GM23248 (cell line): ENCODE measurements at places on chromosomes 4 and X. TPM values are rescaled to one million over a fixed set of nuclear protein-coding genes. Genes with fewer than 3 reads are reported as not detected.
A peak's percentile ranks its signal among the peaks of the same experiment; 100 is the strongest.

- H3K27ac ChIP-seq: no peak overlapping the region
- no peaks in the 10 kb centered on the region for H3K27me3 ChIP-seq
- no peak for DNase-seq
- H3K4me1 ChIP-seq: no peaks in the 10 kb centered on the region
Measured at GRCh38 chr4:112421911-112422310, 94.1 kb downstream of the NEUROG2 start.

- H3K27ac ChIP-seq: no peak overlapping the region
- H3K27me3 ChIP-seq: no peaks in the 10 kb centered on the region
- peaks cover 10% of the 10 kb centered on the region; the same call in 1 of the 2 replicates for H3K4me1 ChIP-seq
- no peak for DNase-seq
- no peak overlapping the region for H3K4me3 ChIP-seq
- no peaks in the 10 kb centered on the region for H3K36me3 ChIP-seq
Measured at GRCh38 chrX:103513476-103514108, 5.7 kb downstream of the RAB40A start.

DNA sequence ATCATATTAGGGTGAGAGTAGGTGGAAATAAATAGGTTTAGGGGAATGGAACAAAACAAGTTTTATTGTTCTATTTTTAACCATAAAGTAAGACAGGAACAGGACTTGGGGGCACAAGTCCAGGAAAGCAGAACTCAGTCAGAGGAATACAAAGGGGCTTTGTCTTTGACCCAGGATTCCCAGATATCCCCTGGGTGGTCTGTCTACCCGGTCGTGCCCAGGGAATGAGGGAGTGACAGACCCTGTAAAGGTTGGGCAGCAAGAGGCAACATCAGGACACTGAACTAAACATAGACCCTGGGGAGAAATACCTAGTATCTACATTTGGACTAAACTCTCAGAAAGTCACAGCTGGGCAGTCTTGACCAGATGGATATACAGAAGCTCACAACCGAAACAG, 50.6 kb downstream of the PTCHD1 start:
- H3K27me3 ChIP-seq: no peaks in the 10 kb centered on the region
- DNase-seq: no peak
- peaks cover 5% of the 10 kb centered on the region; the same call in 1 of the 2 replicates for H3K4me1 ChIP-seq
- H3K27ac ChIP-seq: no peak overlapping the region

DNA sequence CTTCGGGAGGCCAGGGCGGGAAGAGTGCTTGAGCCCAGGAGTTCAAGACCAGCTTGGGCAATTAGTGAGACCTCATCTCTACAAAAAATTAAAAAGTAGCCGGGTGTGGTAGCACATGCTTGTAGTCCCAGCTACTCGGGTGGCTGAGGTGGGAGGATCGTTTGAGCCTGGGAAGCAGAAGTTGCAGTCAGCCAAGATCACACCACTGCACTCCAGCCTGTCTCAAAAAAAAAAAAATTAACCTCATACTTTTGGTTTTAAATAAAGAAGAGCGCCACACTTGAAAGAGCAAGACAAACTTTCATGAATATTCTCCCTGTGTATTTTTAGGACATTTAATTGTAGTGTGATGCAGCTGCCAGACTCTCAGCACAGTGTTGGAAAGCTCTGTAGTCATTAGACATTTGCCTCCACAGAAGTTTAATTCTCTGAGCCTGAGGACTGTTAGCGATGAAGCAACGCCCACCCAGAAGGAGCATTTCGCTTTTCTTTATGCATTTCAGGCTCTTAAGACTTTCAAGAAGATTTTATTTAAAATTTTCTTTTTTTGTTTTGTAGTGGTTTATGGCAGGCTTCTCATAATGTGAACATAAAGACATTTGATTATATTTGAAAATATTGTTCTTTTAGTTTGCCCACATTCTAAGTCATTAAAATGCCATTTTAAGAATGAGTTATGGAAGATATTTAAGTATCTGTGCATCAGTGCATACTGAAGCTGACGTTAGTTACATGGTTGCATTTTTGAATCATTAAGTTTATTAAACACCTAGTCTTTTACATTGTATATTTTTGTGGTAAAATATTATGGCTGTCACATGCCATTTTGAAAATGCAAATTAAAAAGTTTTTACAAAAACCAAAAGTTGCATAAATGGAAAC, 45.8 kb downstream of the DCLK2 start:
- no peak overlapping the region for H3K27ac ChIP-seq
- H3K4me1 ChIP-seq: peaks cover 36% of the 10 kb centered on the region
- no peak overlapping the region for H3K4me3 ChIP-seq
- DNase-seq: no peak
- no peaks in the 10 kb centered on the region for H3K36me3 ChIP-seq

DNA sequence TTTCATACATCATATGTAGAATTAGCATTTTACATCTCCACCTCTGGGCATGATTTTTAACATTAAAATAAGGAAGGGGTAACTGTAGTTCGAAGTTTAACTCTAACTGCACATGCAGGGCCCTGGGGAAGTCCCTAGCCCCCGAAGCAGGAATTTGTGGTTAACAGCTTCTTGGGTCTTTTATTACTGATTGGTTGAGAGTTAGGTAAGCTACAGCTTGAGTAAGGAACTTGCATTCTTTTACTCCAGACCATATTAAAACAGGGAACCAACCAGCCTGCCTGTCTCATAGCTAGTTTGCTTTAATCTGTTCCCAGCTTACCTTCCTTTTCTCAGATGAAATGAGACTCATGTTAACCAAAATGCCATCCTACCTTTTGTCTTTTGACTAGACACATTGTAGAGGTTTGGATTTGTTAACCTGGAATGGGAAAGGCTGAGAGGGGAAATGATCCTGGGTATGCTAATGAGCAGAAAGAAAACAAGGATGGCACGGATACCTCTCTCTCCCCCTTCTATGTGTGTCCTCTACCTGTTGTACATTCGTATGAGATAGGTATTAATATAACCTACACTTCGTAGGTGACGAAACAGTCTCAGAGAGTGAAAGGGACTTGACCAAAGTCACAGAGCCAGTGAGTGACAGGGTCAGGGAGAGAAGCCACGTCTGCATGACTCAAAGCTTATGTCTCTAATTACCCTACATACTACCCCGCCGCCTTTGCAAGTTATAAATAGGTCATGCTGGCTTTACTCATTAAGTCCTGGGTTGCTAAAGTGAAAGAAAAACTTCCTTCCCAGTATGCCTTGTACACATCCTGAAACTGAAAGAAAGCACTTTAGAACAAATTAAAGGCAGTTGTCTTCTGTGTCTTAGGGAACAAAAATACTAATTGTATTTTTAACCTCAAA, 119.5 kb upstream of the AFF2 start:
- no peaks in the 10 kb centered on the region for H3K4me1 ChIP-seq
- DNase-seq: peak; percentile 36
- no peak overlapping the region for H3K4me3 ChIP-seq

GRCh38 chr4:73984736-73985527, 3.1 kb downstream of the PPBP start:
- no peak overlapping the region for H3K27ac ChIP-seq
- DNase-seq: peak; percentile 46
- no peaks in the 10 kb centered on the region for H3K4me1 ChIP-seq
- H3K36me3 ChIP-seq: no peaks in the 10 kb centered on the region
- H3K27me3 ChIP-seq: 0 out of 2 replicates have a peak, but pooled peaks cover 3% of the 10 kb centered on the region

GRCh38 chr4:128657638-128658037, 151.9 kb upstream of the JADE1 start:
- no peak overlapping the region for H3K4me3 ChIP-seq
- no peak overlapping the region for H3K27ac ChIP-seq
- H3K4me1 ChIP-seq: peaks cover 21% of the 10 kb centered on the region
- DNase-seq: no peak
- no peaks in the 10 kb centered on the region for H3K36me3 ChIP-seq
- H3K27me3 ChIP-seq: no peaks in the 10 kb centered on the region

DNA sequence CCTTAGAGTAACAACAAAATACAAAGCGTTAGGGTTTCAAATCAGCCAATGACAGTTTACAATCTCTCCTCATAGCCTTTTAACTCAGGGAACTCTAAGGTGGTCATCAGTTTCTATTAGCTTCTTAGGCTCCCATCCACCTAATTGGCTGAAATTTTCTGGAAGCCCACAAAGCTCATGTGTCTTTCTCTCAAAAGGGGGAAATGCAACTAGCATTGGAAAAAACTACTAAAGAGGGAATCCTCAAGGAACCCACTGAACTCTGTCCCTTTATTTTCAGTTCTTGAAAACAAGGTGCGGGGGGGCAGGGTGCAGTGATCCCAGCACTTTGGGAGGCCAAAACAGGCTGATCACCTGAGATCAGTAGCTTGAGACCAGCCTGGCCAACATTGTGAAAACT, 56.4 kb downstream of the PDGFC start:
- DNase-seq: no peak
- H3K36me3 ChIP-seq: no peaks in the 10 kb centered on the region
- H3K4me1 ChIP-seq: no peaks in the 10 kb centered on the region
- H3K27me3 ChIP-seq: no peaks in the 10 kb centered on the region
- no peak overlapping the region for H3K27ac ChIP-seq

GRCh38 chrX:136731207-136731782, 49.4 kb downstream of the ARHGEF6 start:
- H3K4me1 ChIP-seq: no peaks in the 10 kb centered on the region
- H3K4me3 ChIP-seq: no peak overlapping the region
- no peak overlapping the region for H3K27ac ChIP-seq
- no peaks in the 10 kb centered on the region for H3K36me3 ChIP-seq
- no peaks in the 10 kb centered on the region for H3K27me3 ChIP-seq

GRCh38 chrX:73217621-73218020, 3.0 kb upstream of the NAP1L2 start:
- no peak overlapping the region for H3K27ac ChIP-seq
- H3K4me3 ChIP-seq: no peak overlapping the region
- DNase-seq: no peak
- no peaks in the 10 kb centered on the region for H3K36me3 ChIP-seq

DNA sequence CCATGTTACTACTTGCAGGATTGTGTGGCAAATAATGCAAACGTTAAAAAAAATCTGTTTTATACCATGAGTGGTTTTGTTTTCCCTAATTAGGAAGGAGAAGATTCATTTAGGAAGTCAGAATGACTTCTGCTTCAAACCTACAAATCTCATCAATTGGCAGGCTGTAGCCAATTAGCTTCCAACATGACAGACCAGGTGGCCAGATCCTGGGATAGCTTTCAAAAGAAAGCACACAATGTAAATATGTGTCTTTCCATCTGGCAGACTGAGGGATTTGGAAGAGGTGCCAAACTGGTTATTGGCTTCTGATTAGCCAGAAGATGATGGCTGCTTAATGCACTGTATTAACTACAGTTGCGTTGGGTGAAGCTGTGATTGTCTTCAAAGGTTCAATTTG, 432.8 kb downstream of the ANKRD50 start:
- H3K27me3 ChIP-seq: no peaks in the 10 kb centered on the region
- no peak overlapping the region for H3K27ac ChIP-seq
- H3K4me3 ChIP-seq: no peak overlapping the region
- peaks cover 24% of the 10 kb centered on the region for H3K4me1 ChIP-seq
- DNase-seq: no peak

DNA sequence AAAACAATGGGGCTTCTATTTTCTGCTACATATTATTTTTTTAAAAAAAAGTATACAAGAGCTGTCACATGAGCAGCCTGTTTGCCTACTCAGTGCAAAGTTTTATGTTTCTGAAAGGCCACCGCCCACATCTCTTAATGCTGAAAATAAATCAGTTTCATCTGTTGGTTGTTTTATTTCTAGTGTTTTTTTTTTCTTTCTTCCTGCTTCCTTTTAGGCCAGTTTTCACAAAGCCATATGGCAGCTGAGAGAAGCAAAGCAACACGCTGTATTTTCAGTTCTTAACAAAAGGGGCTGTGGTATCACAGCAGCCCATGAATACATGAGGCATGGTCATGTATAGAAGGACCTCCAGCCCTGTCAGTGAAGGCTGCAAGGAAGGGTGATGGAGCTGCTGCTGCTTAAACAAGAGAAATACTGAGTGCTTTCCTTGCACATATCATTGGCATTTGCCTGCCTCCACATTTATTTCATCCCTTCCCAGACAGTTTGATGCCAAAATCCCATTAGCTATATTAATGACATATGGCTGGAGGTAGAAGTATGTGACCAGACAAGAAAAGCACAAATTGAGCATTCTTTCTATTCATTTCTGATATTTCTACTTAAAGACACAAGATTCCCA, 172.5 kb downstream of the PCDH18 start:
- H3K27me3 ChIP-seq: no peaks in the 10 kb centered on the region
- H3K4me1 ChIP-seq: peaks cover 31% of the 10 kb centered on the region
- H3K4me3 ChIP-seq: peak overlapping the region; percentile 35
- peak; percentile 64 for DNase-seq
- H3K36me3 ChIP-seq: no peaks in the 10 kb centered on the region
- H3K27ac ChIP-seq: peak overlapping the region; percentile 36

DNA sequence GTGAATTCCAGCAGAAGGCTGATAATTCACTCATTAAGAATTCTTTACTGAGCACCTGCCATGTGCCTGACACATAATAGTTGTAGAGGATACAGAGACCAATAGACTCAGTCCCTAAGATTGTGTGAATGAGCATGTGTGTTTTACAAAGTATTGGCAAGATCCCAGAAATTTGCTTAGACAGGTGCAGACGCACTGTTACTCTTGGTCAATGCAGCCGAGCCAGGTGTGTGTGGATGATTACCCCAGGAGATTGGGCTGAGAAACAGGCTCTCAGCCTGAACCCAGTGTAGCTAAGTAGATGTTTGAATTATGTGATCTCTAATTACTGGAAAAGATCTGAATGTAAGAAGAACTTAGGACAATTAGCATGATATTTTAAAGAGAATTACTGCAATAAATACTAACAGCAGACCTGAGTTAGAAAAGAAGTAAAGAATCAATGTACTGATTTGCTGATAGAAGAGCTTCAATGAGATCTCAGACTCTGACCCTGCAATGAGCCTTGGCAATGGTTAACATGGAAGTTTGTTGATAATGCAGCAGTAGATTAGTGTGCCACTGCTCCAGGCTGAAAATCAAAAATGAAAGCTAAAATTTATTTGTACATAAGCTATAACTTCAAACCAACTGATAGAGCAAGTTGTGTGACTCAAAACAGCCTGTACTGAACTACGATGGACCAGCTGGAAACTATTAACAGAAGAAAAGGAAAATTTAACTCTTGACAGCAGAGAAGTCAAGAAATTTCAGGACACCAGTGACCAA, 32.2 kb upstream of the NDST4 start:
- H3K27ac ChIP-seq: no peak overlapping the region
- no peaks in the 10 kb centered on the region for H3K4me1 ChIP-seq
- no peaks in the 10 kb centered on the region for H3K36me3 ChIP-seq
- DNase-seq: no peak

GRCh38 chr4:146949559-146949958, 3.9 kb upstream of the TTC29 start:
- H3K27ac ChIP-seq: no peak overlapping the region
- H3K27me3 ChIP-seq: 0 out of 2 replicates have a peak, but pooled peaks cover 5% of the 10 kb centered on the region
- 0 out of 2 replicates have a peak, but pooled peaks cover 3% of the 10 kb centered on the region for H3K4me1 ChIP-seq
- H3K4me3 ChIP-seq: no peak overlapping the region
- H3K36me3 ChIP-seq: no peaks in the 10 kb centered on the region

GRIA2 gene
- not detected in 2 replicates for total RNA-seq

HSFX2 gene
- 0.43 TPM in 1 of 2 replicates, not detected in the other for total RNA-seq

GCNA gene
- total RNA-seq: 2.2 and 2.5 TPM in 2 replicates

SPIN2A gene
- not detected in 2 replicates for total RNA-seq

ASIC5 gene
- not detected in 2 replicates for total RNA-seq

ANXA10 gene
- total RNA-seq: 0.22 TPM in 1 of 2 replicates, not detected in the other

GPR173 gene
- 0.86 and 2.7 TPM in 2 replicates for total RNA-seq

INTU gene
- 4.4 and 5.2 TPM in 2 replicates for total RNA-seq

RPS6KA6 gene
- total RNA-seq: 5.4 and 6.2 TPM in 2 replicates

PF4V1 gene
- 13.8 TPM in 1 of 2 replicates, not detected in the other for total RNA-seq
